ENCODE measurements at places on chromosomes 1 and 21. TPM values are rescaled to one million over a fixed set of nuclear protein-coding genes. Genes with fewer than 3 reads are reported as not detected.

DNA sequence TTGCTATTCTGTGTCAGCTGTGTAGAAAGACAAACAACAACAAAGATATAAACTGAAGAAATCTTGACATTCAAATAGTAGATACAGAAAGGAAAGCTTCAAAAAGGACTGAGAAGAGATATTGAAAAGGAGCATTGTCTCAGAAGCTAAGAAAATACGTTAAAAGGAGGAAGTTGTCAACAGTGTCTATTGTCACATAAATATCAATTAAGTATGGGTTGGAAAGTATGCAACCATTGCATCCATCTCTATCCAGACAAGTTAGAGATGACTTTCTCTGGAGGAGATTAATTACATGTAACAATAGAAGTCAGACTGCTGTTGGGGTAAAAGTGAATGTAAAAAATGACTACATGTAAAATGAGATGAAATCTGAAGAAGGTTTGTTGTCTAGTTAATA lies 29.7 kb upstream of the BRINP3 start:
- no peak overlapping the region for H3K27ac ChIP-seq
- DNase-seq: no peak
- no peaks in the 10 kb centered on the region for H3K36me3 ChIP-seq
- H3K4me1 ChIP-seq: peaks cover 5% of the 10 kb centered on the region

The ATP1A2 gene
- total RNA-seq: 0.54 TPM

GRCh38 chr1:187692799-187693198 lies 864.0 kb downstream of the PLA2G4A start:
- no peaks in the 10 kb centered on the region for H3K36me3 ChIP-seq
- no peaks in the 10 kb centered on the region for H3K27me3 ChIP-seq
- no peak overlapping the region for H3K4me3 ChIP-seq
- no peak overlapping the region for H3K27ac ChIP-seq
- H3K4me1 ChIP-seq: peaks cover 8% of the 10 kb centered on the region

DNA sequence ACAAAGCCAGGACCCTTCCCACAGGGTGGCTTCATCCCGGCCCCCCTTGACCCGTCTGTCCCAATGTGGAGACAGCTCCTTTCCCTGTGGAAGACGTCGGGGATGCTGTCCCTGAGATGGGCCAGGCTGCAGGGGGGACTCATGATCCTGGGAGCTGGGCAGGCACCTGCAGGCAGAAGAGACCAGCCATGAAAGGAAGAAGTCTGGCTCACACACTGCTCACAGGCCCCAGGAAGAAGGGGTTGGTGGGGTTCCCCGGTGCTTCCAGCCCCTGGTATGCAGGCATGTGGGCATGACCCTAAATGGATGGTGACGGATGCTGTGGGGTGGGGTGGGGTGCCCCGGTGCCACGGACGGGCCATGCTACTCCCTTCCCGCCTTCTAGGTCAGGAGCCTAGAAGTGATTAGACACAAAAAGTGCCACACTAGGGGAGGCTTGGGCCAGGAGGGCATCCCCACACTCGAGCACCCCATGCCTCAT lies 8.3 kb downstream of the ACTRT2 start:
- H3K27ac ChIP-seq: no peak overlapping the region
- no peak for DNase-seq
- H3K4me1 ChIP-seq: no peaks in the 10 kb centered on the region
- H3K27me3 ChIP-seq: peaks cover 10% of the 10 kb centered on the region
- no peak overlapping the region for H3K4me3 ChIP-seq

DNA sequence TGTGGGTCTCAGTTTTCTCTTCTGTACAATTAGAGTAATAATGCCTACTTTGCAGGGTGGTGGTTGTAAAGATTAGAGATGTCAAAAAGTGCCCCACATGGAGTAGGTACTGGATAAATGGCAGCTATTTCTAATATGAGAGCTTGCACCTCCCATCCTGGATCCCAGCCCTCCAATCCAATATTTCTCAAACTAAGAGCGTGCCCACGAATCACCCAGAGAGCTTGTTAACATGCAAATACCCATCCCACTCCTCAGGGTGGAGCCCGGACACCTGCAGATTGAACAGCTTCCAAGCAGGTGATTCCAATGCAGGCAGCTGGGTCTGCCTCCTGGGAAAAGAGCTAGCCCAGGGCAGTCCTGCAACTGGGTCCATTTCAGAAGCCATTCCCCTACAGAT lies 33.0 kb downstream of the LRRN2 start:
- H3K4me3 ChIP-seq: no peak overlapping the region
- no peak overlapping the region for H3K27ac ChIP-seq
- peaks cover 70% of the 10 kb centered on the region for H3K27me3 ChIP-seq
- H3K36me3 ChIP-seq: no peaks in the 10 kb centered on the region
- DNase-seq: no peak
- H3K4me1 ChIP-seq: no peaks in the 10 kb centered on the region

The SAMSN1 gene
- 0.27 TPM for total RNA-seq

The SAMD13 gene
- 4.5 TPM for total RNA-seq

Measured in mesothelial cell of epicardium (in vitro differentiated cells).